D721Med (cell line): ENCODE measurements at places on chromosomes 7 and 10.
A peak's percentile ranks its signal among the peaks of the same experiment; 100 is the strongest.

DNA sequence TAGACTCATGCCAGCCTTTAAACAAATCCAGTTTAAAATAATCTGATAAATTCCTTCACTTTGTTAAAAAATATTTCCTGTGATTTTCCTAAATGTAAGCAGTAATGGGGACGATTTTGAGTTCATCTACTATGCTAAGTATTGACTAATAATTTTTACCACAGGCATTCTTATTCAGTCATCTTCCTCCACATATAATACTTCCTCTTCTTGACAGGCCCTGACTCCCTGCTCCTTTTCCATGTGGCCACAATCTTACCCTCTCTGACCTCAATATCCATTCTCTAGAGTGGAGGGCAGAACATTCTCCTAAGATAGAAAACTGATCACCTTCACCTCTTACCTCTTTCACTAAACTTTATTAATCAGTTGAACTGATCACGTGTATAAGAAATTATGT, 7.8 kb downstream of the DNAJC2 start:
- DNase-seq: no peak

DNA sequence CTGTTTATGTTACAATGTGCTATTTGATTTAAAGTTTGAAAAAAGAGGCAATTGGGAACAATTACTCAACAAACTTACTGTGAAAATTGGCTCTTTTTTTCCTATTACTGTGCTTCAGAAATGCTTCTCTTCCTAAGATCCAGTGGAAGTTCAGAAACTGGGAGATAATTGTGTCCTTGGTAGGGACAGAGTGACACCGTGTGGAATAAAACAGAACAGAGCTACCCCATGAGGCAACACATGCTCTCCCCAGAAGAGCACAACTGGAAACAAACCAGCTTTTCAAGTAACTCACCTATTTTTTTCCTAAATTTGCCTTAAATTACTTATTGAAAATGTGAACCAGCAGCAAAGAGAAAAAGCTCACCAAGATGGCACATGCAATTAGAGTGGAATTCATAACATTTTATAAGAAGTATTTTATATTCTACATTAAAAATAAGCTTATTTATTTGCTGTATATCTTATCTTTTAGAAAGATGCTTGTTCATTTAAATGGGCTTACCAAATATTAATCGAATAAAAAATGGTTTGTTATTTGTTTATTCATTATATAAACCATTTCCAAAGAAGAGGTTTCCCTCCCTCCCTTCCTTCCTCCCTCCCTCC, 346.1 kb upstream of the ANKRD30A start:
- DNase-seq: peak; percentile 38

DNA sequence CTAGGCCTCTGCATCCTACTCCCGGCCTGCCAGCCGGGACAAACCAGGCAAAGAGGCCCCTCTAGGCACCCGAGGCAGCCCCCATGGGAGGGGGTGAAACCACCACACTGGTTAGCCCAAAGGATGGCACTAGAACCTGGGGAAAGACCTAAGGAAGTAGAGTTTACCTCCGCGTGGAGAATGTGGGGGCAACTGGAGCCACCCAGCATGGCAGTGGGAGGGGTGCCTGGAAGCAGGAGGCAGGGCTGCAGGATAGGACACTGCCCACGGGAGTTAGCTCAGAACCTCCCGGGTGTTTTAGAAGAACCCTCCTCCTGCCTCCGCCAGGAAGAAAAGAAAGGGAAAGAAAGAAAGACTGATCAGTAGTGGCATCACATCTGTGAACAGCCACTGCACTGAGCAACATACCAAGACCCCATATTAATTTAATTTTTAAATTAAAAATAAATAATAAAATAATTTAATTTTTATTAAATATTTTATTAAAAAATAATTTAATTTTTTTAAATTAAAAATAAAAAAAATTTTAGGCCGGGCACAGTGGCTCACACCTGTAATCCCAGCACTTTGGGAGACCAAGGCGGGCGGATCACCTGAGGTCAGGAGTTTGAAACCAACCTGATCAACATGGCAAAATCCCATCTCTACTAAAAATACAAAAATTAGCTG, 11.2 kb downstream of the AIFM2 start:
- no peak for DNase-seq

DNA sequence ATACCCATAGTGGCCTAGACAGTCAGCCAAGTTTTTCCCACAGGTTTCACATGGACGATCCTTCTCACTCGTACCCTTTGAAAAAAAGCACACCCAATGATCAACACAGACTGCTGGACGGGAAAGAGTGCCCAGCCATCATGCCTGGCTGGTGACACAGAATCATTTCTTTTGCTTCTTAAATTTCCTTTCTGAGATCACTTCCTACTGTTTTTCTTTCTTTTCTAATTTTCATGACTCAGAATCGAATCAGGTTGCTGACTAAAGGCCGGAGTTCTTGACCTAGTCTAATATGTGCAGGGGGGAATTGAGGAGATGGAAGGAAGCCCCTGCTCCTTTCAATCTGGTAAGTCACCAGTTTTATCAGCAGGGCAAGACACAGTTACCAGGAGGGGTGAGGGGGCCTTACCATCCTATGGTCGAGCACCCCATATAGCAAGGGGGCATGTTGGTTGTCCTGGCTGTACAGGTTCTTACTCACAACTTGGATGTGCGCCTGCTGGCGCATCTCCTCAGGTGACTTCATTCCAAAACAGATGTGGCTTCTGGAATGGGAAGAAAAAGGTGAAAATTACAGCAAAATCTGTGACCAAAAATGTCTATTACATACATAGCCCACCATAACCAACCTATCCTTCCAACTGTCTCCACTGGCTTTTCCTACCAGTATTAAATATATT, 3.5 kb downstream of the POLR3A start:
- DNase-seq: no peak

DNA sequence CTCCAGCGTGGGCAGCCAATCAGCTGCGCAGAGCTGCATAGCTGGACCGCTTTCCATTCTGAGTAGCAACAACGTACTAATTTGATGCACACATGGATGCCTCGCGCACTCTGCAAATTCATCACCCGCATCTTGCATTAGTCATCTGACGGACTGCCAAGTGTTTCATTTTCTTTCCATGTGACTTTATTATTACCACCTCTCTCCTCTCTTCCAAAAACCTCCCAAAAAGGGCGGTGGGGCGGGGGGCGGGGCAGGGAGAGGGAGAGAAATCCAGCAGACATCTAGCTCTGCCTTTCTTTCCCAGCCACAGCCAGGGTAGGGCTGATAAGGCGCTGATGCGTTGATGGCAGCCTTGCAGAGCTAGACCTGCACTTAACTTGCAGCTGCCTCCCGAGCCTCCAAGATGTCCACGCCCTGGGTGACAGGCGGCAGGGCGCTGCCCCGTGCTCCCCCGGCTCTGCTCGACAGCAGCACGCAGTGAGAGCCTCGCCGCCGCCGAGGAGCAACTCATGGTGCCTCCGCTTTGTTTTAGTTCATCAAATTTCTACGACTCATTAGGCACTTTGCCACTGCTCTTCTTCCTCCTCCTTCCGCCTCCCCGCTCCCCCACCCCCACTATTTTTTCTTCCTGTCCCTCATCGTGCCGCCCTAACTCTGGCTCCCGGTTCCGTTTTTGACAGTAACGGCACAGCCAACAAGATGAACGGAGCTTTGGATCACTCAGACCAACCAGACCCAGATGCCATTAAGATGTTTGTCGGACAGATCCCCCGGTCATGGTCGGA, 147.3 kb downstream of the CELF2 start:
- DNase-seq: no peak

GRCh38 chr7:94087664-94088352, 83.7 kb upstream of the BET1 start:
- no peak for DNase-seq

- no peak for DNase-seq
Observed at GRCh38 chr10:122725768-122726167, 26.1 kb upstream of the C10orf120 start.

DNA sequence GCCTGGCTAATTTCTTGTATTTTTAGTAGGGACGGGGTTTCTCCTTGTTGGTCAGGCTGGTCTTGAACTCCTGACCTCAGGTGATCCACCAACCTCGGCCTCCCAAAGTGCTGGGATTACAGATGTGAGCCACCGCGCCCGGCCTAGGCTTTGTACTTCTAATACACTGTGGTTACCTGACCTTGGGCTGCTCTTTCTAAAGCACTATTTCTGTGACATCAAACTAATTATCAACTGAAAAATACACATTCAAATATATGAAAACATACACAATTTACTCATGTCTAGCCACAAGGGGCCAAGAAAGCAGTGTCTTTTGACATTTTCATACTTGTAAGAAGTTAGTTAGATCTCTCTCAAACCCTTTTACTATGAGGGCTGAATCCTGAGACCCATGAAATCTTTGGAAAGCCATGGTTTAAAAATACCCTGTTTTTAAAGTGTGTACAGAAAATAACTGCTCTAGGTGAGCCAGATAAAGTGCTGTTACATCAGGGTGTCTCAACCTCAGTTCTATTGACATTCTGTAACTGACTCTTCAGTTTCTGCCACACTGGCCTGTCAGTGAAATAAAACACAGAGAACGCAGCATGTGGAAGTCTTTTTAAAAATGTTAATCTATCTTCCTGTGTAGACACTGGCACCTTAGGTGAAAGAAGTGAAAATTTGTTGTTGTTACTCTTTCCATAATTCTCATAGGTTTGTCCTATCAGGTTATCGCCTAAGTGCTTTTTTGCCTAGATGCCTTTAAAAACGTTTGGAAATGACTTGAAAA, 58.8 kb downstream of the CREM start:
- DNase-seq: no peak

- DNase-seq: no peak
Observed at GRCh38 chr10:4372601-4373000, 453.4 kb upstream of the AKR1E2 start.

GRCh38 chr10:67925449-67926005, 41.1 kb downstream of the SIRT1 start:
- no peak for DNase-seq

- DNase-seq: no peak
Observed at GRCh38 chr10:122302315-122302714, 31.2 kb downstream of the BTBD16 start.
